ENCODE measurements at places on chromosomes 5 and 9.

GRCh38 chr9:34691936-34692315 is 850 bp upstream of the CCL19 start:
- no peak for DNase-seq

DNA sequence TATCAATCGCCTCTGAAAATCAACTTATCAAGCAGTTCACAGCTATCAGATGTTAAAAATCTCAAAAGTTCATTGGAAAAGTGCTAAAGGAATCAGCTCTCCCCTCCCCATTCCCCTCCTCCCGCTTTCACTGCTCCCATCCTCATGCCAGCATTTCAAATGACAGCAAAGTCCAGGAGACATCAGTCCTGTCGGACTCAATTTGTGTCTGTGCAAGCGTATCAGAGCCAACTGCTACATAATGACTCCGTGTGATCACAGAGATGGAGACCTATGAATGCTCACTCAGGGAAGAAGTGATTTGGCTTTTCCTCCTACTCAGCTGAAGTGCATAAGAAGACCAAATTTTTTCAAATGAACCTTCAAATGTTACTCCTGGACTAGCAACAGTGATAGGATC is 937.2 kb upstream of the DMAC1 start:
- no peak for DNase-seq

DNA sequence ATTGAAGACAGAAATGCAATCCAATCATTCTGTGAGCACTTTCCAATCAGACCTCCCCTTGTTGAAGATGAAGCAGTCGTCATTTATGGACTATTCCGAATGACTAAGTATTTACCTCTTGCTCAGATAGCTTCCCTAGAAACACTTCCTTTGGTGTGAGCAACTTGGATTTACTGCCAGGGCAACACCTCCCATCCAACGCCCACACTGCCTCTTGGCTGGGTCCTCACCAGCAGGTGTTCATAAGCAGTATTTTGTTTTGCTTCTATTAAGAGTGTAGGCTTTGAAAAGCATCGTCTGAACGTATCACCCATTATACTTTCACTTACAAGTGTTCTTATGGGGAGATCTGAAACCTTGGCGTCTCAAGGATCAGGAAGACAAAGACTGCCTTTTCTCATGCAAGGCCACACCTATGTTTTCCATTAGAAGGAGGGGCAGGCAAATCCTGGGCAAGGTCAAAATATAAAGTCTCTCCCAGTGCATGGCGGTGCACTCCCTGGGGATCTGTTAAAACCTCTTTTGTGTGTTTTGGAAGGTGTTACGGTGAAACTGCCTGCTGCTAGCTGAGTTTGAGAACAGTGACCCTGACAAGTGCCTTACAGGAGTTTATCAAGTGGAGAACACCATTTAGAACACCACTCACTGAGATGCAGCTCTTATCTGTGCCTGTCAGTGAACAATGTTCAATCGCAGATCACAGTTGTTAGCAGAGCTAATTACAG is 10.6 kb upstream of the MARCHF3 start:
- no peak for DNase-seq

GRCh38 chr9:87810008-87810407 is 72.7 kb upstream of the SPATA31E1 start:
- DNase-seq: no peak

DNA sequence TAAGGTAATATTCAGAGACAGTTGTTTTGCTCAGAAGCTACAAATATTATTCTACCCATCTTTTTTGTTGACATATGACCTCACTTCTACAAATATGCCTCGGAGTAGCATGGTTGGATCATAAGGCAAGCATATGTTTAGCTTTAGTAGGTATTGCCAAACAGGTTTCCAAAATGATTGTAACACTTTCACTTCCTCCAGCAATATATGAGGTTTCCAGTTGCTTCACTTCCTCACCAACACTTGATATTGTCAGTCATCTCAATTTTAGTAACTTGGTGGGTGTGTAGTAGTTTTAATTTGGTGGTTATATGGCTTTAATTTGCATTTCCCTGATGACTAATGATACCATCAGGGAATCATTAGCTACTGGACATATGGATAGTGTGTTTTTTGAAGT is 46.7 kb downstream of the TNFSF8 start:
- DNase-seq: no peak

DNA sequence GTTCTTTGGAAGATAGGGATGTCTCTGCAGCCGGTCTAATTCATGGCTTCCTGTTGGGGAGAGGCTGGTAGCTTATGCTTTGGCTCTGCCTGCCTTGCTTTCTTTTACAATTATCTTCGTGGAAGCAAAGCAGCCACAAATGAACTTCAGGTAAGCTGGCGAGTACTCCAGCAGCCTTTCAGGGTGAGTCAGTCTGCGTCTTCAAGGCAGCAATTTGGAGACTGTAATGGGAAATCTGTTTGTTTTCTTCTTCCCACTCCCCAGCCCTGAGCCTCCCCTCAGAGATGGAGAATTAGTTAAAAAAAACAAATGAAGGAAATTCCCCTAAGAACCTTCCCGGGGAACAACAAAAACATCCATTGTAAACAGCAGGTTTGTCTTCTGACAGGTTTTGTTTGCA is 100.1 kb downstream of the PSAT1 start:
- DNase-seq: no peak

DNA sequence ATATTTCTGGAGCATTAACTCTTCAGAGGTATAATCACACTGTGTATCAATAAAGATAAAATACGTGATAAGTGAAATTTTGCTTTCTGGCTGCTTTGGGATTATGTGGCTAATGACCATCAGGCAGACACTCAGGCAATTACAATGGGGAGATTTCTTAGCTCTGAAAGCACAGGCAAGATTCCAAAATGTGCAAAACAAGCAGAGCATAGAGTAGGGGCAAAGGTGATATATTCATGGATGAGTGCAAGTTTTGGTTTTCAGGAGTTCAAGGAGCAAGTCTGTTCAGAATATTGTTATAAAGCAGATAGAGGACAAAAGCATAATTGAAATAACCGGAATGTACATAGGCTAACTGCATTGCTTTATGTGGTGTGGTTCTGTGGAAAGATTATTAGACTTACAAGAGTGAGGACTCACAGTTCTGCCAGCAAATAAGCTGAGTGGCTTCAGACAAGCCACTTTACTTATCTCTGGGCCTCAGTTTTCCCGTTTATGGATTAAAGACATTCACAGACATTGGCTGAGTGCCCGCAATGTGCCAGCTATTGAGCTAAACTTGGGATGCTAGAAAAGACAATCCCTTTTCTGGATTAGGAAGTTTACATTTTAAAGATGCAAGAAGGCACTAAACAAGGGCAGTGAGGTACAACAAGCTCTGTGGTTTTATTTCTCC is 945.6 kb upstream of the ARRDC3 start:
- no peak for DNase-seq

- no peak for DNase-seq
Observed at GRCh38 chr5:150345716-150346115, 11.8 kb upstream of the TCOF1 start.
